ENCODE measurements at places on chromosomes 1 and 21. TPM values are rescaled to one million over a fixed set of nuclear protein-coding genes. Genes with fewer than 3 reads are reported as not detected.

Gene FAM151A
- total RNA-seq, result not detected

Gene PLA2G2C
- total RNA-seq, result not detected

Gene FMO2
- not detected for total RNA-seq

Gene LRRN2
- not detected for total RNA-seq

- no peak overlapping the region for H3K4me3 ChIP-seq
- no peak overlapping the region for H3K27ac ChIP-seq
- peaks cover 7% of the 10 kb centered on the region for H3K27me3 ChIP-seq
- H3K4me1 ChIP-seq, result peaks cover 3% of the 10 kb centered on the region
- peaks cover 4% of the 10 kb centered on the region for H3K36me3 ChIP-seq
- no peak for DNase-seq
Observed at GRCh38 chr21:17636711-17637110, 24.0 kb upstream of the BTG3 start.

DNA sequence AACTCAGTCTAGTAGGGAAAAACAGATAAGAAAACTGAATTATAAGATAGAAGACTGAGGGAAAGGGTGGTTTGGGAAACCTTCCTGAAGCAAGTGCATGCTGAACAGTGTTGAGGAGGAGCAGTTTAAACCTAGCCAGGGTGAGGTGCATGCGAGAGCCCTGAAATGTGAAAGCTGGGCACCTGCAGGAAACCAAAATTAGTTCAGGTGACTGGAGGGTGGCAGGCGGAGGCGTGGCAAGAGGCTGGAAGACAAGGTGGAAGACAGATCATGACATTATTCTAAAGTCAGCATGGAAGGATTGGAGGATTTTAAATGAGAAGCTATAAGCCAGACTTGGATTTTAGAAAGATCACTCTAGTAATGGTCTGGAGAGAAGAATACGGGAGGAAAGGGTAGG is 75.1 kb downstream of the CACNA1E start:
- H3K36me3 ChIP-seq, result no peaks in the 10 kb centered on the region
- no peak for DNase-seq
- no peak overlapping the region for H3K4me3 ChIP-seq
- H3K27me3 ChIP-seq, result peaks cover 7% of the 10 kb centered on the region

- H3K4me1 ChIP-seq, result no peaks in the 10 kb centered on the region
- H3K36me3 ChIP-seq, result no peaks in the 10 kb centered on the region
- H3K27me3 ChIP-seq, result peaks cover 14% of the 10 kb centered on the region
- H3K4me3 ChIP-seq, result no peak overlapping the region
Observed at GRCh38 chr1:201694608-201695335, 134.2 kb upstream of the IPO9 start.

GRCh38 chr1:8745749-8746390 is 71.6 kb downstream of the RERE start:
- H3K27me3 ChIP-seq, result no peaks in the 10 kb centered on the region
- DNase-seq, result no peak
- H3K4me1 ChIP-seq, result peaks cover 10% of the 10 kb centered on the region

All from T-helper 17 cell (primary cell).